Non-pigmented ciliary epithelial cell (primary cell): ENCODE measurements at places on chromosomes 5 and 9.

- no peak for DNase-seq
Measured at GRCh38 chr9:136606687-136607333, 55.9 kb upstream of the EGFL7 start.

GRCh38 chr5:40365342-40366330 is 314.1 kb upstream of the PTGER4 start:
- DNase-seq = no peak

GRCh38 chr9:37839496-37840461 is 39.2 kb downstream of the DCAF10 start:
- DNase-seq = no peak

DNA sequence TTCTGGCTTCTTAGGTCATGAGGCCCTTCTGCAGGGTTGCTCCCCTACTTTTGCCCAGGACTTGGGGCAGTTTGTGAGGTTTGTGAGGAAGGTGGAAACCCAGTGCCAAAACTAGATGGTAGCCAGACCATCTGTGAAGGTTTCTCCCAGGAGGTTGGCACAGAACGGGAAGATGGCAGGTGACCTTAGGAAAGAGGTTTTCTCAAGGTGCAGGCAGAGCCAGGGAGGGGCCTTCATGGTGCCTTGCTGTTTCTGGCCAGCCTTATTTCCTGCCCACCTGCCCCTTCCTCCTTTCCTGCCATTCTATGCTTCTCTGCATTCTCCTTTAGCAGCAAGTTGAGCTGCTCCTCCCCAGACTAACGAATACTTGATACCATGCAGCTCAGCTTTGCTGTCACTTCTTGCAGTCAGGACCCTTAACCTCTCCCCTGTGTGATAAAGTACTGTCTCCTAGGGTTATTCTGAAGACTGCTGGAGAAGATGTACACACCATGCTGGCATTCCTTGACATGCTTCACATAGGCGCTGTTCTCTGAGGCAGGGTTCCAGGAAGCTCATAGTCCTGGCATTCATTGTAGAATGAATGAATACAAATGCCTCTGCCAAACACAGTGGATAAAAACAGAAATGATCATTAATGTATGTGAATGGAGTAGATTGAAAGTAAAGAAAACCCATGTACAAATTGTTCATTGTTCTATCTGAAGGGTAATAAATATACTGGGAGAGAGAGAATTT is 154.3 kb downstream of the KDM4C start:
- no peak for DNase-seq

- DNase-seq = no peak
Measured at GRCh38 chr9:96491079-96491879, 41.3 kb downstream of the HABP4 start.

DNA sequence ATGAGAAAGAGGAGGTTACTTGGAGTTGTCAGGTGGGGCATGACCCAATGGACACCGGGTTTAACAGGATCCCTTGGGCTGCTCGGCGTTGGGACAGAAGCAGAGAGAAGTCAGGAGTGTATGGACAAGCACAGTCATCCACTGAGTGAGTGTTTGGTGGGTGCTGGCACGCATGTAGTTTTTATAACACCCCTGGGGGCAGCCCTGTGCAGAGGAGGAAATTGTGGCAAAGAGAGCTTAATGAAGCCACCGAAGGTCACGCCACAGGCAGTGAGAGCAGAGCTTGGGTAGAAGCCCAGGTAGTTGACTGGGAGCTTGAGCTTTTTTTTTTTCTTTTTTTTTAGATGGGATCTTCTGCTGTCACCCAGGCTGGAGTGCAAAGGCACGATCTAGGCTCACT is 43.2 kb upstream of the IER5L start:
- no peak for DNase-seq

- DNase-seq = no peak
Measured at GRCh38 chr9:137371946-137372651, 50.9 kb downstream of the EXD3 start.

DNA sequence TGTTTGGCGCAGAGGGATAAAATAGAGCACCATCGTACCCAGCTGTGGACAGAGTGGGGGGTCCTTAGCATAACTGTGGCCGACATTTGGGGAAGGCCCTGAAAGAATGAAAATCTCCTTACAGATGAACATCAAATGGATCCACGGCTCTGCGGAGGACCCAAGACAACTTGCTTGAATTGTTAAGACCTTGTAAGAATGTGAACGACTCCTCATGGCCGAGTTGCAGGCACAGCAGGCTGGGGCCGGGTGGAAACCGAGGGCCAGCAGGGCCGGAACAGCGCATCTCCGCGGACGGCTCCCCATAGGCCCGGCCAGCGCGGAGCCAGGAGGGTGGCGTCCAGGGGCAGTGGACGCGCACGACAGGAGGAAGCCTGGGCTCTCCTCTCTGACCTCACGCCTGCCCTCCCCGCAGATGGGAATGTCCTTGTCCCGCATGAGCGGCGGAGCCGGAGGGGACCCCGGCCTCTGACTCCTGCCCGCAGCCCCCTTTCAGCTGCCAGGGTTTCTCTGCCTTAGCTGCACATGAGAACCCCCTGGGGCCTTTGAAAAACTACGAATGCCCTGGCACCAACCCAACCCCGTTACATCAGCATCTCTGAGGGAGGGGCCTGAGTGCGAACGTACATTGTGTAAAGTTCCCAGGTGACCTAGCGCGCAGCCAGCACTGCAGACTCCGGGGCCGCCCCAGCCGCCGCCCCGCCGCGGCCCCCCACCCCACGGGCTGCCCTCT is 36.2 kb upstream of the PTCH1 start:
- DNase-seq = no peak

GRCh38 chr9:133874060-133874657 is 118.0 kb downstream of the VAV2 start:
- peak; percentile 41 for DNase-seq

DNA sequence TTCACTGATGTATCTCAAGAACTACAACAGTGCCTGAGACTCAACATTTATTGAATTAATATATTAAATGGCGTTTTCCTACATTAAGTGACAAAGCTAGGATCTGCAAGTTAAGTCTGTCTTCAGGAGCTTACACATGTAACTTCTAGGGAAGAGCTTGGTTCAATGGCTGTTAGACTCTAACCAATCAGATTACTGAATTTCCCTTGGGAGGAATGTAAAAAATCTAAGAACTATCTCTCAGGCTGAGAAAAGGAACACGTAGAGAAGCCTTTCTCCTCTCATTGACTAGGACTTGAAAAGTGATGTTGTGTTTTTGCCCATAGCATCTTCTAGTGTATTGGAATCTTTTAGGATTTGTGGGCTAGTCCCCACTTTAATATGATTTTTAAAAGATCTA is 53.6 kb downstream of the CCNH start:
- DNase-seq = no peak

GRCh38 chr5:73722231-73722630 is 96.2 kb downstream of the ARHGEF28 start:
- no peak for DNase-seq

DNA sequence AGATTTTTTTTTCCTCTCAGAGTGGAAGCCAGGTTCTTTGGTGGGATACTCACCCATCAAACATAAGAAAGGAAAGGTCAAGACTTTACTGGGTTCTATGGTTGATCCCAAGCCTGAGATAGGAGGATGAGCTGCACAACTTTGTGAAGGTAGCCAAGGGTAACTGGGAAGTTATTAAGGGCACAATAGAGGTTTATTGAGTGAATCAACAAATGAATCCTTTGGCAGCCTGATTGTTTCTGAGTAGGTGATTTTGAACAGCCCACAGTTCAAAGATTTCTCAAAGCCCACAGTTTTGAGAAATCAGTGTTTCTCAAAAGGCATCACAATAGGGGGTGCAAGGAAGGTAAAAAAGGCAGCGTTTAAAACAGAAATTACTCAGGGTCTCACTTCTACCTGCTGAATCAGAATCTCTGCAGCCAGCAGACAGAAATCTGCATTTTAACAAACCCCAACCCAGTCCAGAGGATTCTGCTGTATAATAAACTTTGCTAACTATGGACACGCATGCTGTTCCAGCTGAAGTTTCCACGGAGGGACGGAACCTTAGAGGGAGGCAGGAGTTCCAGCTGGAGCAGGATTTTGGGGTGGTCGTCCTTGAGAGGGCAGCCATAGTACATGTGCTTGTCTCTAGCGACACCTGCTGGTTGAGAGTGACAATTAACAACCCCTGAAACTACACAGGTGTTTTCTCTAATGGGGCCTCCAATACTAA is 32.7 kb upstream of the FSD1L start:
- no peak for DNase-seq
